ENCODE measurements at places on chromosomes 1 and 21.

DNA sequence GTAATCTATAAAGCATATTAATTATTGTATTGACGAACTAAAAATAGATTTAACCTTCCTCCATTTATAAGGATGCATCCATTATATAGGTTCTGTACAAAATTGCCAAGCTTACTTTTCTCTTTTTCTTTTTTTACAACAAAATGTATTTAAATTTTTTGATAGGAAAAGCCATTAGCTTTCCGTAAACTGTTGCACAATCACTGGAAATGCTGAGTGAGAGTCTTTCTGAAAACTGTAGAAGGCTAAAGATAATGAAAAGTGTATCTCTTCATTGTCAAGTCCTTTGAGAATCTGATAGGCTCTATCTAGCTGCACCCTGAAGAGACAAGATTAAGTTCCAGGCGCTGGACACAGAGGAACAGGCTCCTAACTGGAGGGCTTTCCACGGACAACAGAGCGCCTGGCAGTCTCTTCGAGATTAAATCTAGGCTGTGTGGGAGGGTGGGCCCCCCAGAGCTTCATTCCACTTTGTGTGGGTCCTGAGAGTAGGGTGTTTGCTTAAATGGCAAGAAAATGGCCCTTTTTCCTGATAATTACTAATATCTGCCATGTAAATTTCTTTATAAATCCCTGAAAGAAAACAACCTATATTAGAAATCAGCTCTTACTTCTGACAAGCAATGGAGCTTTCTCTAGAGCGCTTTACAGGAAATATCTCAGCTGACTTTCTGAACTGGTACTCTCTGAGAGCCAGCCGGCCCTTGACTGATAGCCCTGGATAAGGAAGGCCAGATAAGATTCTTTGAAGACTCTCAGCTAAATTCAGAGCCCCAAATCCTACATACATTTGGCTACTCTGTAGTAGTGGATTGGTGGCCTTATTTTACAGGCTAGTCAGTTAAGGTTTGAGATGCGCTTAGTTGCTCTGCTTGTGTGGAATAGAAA is 108.3 kb downstream of the FMN2 start:
- no peak for DNase-seq

DNA sequence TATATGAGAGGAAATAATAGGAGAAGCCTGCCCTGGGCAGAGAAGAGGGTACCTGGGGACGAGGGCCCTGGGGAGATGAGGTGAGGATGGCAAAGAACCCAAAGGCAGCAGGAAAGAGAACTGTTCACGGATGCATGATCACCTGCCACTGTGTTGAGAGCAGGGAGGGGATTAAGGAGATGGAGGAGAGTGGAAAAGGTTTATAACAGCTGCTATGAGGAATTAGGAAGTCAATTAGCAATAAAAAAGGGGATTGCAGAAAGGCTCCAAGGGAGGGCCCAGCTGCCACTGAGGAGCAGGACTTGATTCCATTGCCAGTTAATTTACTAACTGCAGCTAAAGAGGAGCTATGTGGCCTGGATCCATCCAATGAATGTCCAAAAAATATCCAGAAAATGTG is 61.1 kb downstream of the GFI1 start:
- no peak for DNase-seq

- no peak for DNase-seq
Measured at GRCh38 chr1:145827966-145828365, 4.0 kb downstream of the POLR3C start.

DNA sequence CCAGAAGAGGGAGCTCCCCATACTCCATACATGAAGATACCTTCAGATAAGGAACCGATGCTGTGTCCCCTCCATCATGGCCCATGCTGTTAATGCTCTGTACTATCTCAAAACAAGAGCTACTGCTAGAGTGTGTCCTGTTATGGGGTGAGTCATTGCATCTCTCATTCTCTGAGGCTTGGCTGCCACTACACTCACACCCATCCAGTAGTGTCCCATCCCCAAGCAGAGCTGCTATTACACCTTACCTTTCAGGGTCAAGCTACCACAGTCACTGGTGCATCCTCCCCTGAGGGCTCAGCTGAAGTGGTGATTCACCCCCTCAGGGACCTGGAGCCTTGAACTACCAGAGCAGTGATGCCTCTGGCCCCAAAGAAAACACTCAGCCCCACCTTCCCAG is 198.5 kb downstream of the PLA2G4A start:
- no peak for DNase-seq

- no peak for DNase-seq
Measured at GRCh38 chr1:44783697-44784093, 4.3 kb downstream of the BEST4 start.

DNA sequence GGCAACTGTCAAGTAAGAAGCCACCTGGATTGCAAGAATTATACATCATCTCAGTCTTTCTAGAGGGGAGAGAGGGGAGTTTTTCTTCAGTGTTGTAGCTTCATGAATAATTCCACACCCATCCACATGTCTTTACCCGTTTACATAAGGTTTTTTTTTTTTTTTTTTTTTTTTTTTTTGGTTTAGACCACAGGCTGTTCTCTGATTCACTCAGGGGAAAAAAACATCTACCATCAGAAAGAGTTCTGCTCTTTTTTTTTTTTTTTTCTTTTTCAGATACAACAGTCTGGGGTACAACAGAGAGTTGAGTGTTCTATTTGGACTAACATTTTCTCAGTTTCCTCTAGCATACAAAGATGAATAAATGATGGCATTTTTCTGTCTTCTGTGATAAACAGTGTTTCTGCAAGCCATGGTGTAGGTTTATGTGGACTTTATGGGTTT is 4.9 kb upstream of the KIF14 start:
- DNase-seq = no peak

GRCh38 chr1:178168536-178168935 is 74.6 kb downstream of the RASAL2 start:
- no peak for DNase-seq

DNA sequence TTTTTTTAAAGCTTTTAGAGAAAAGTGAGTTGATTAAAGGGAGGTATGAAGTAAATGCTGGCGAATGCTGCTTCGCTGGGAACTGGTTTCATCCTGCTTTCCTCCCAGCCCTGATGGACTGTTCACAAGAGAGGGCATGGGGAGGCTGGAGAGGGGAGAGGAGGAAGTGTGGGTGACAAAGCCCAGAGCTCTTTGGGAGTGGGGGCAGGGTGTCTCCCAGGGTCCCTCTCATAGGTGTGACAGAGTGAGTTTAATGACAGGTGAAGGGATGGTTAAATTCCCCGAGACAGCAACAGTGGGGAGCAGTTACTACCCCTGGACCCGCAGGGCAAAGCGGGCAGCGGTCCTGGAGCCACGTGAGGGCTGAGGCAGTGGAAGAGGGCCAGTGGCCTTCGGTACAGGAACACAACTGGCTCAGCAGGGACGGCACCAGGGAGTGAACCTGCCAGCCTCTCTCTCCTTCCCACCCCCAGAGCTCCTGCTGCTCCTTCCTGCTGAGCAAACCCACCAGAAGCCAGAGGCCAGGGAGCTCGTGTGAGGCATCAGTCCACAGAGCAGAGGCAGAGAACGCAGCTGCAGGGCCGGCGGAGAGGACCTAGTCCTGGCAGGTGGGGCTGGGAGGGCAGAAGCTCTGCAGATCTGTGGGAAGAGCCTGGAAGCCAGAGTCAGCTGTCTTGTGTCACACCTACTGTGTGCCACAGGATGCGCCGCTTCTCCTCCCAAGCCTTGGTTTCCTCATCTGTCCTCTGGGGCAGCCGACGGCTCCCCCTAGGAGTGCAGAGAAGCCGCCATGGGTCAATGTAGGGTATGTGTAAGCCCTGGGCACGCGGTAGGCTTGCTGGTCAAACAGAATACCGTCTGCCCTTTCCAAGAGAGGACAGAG is 20.9 kb upstream of the LRP8 start:
- no peak for DNase-seq

- no peak for DNase-seq
Measured at GRCh38 chr1:109091078-109091838, 694 bp downstream of the TMEM167B start.

- DNase-seq = no peak
Measured at GRCh38 chr1:18564676-18565075, 66.0 kb upstream of the PAX7 start.

GRCh38 chr1:15726508-15726907 is 9.6 kb upstream of the SLC25A34 start:
- no peak for DNase-seq

- no peak for DNase-seq
Measured at GRCh38 chr1:10814976-10815857, 18.8 kb upstream of the CASZ1 start.

- DNase-seq = no peak
Measured at GRCh38 chr1:64039390-64039926, 164.0 kb upstream of the UBE2U start.

DNA sequence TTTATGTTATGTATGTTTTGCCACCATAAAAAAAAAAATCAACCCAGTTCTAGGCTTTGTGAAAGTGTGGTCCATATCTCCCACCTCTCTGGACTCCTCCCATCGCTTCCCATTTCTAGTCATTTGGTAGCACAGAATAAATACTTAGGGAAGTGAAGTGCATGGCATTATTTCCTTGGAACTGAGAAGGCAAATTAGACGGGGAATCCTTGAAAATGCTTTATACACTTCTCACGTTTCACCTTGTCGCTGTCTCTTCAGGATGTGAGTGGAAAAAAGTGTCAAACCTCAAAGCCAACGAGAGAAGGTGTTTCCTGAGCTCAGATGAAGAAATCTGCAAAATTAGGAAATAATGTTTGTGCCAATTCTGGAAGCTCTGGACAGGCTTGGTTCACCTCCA is 209.9 kb downstream of the ATG4C start:
- DNase-seq = no peak

- no peak for DNase-seq
Measured at GRCh38 chr1:84877592-84877991, 15.4 kb downstream of the LPAR3 start.

DNA sequence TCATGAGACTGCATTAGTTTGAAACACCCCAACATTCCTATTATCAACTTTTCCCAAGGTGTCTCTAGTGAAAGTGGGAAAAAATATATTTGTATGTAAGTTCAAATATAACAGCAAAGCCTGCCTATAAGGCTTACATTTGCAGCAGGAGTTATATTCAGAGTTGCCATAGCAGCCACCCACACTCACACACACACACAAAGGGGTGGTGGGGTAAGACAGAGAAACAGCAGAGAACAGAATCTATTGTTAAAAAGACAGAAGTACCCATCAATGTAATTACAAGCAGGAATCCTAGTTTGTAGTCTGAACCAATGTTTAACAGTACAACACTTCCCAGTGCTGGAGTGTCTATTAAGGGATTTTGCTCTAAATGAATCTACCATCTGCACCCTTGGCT is 55.0 kb downstream of the PLPPR5 start:
- no peak for DNase-seq

DNA sequence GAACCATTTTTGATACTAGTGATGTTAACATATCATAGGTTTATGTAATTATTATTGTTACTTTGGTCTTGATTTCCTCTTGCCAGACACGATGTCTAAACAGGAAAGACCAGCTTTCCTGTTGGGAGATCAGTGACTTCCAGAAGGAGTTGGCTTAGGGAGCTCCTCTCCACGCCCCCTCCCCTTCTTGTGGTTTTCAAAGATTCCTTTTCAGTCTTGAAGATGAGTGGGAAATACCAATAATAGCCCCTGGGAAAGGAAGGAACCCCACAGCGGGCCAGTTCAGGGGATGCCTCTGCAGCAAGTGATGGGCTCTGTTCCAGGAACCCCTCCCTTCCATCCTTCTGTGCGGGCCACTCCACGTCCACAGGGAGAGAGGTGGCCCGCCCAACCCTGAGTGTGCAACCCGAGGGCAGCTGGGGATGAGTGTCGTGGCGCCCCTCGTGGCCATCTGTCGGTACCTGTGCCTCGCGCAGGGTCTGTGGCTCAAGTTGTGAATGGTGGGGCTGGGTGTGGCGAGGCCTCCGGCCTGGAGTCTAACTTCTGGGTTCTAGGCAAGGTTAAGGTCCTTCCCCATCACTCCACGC is 65.7 kb downstream of the TLR5 start:
- no peak for DNase-seq

- DNase-seq = no peak
Measured at GRCh38 chr21:39688010-39688409, 57.0 kb upstream of the IGSF5 start.

DNA sequence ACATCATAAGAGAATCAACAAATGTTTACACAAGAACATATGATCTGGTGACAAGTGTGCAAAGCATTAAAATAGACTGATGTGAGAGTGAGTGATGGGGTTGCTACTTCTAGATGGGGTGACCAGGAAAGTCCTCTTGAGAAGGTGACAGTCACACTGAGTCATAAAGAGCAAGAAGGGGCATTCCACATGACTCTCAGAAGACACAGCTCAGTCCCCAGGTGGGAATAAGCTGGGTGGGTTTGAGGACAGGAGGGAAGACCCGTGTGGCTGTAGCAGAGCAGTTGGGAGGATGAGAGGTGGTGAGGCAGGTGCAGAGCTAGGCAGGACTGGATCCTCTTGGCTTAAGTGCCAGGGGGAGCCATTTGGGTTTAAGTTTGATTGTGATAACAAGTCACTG is 53.1 kb downstream of the TNR start:
- no peak for DNase-seq

- DNase-seq = no peak
Measured at GRCh38 chr1:38539931-38540330, 319.6 kb downstream of the RRAGC start.

DNA sequence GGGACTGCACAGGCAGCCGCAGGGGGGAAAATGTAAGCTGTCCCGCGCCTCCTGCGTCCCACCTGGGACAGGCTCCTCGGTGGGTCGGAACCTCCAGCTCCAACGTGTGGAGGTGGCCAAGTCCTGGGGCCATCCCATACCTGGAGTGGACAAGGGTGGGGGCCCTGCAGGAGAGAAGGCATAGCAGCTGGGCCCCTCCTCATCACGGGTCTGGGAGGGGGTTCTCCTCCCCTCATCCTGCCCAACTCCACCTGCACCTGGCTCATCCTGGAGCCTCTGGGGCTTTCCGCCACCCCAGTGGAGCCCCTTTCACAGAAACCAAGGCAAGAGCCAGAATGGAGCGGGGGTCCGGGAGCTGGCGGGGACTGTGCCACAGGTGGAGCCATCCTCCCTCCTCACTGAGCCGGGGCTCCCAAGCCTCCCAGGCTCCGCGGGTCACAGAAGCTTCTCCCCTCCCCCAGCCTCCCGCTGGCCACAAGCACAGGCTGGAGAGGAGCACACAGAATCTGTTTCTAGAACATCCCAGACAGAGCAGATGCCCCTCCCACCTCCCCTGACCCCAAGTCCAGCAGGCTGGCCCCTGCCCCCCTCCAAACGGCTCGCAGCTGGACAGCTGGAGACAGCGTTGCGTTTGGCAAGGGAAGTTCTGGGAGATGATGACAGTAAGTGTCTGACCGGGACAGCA is 65.8 kb downstream of the MEGF6 start:
- DNase-seq = no peak

DNA sequence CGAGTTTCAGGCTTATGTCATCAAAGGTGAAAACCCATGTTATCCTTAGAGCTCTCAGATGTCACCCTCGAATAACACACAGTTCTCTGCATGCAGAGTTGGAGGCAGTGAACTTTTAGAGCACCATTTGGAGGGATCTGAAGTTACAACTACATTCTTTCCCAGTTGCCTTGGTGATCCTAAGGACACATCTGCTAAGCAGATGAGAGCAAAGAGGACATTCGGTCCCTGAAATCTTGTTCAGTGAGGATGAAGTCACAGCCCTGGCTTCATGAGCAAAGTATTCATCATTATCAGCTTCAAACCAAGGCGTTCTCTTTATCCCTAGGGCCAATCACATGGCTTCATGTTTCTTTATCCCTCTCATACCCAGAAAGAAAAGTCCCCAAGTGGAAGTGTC is 23.1 kb upstream of the MCOLN2 start:
- no peak for DNase-seq

GRCh38 chr1:150829751-150830150 is 21.7 kb upstream of the CTSK start:
- no peak for DNase-seq

- no peak for DNase-seq
Measured at GRCh38 chr1:10306435-10306834, 92.4 kb upstream of the PGD start.
